ENCODE measurements at places on chromosomes 4 and X. TPM values are rescaled to one million over a fixed set of nuclear protein-coding genes. Genes with fewer than 3 reads are reported as not detected.

Gene SOWAHD
- not detected for total RNA-seq

Gene SHISA3
- 2.7 TPM for total RNA-seq

Gene CSAG3
- total RNA-seq: not detected

Gene CLNK
- total RNA-seq: not detected

Gene TMPRSS11B
- total RNA-seq: not detected

Gene SLC4A4
- total RNA-seq: 0.17 TPM

Gene CSTF2
- total RNA-seq: 17.5 TPM

Gene SMS
- total RNA-seq: 166 TPM

Gene MAGEA12
- total RNA-seq: not detected

Gene PPBP
- not detected for total RNA-seq

Gene PROM1
- total RNA-seq: 0.14 TPM

Gene XAGE1B
- not detected for total RNA-seq

Gene ALPK1
- total RNA-seq: 4.4 TPM

Gene FAM53A
- total RNA-seq: 1.1 TPM

Gene CTAG2
- total RNA-seq: not detected

Gene PHKA2
- total RNA-seq: 13.3 TPM
